T-helper 9 cell (primary cell): ENCODE measurements at places on chromosomes 7 and 10.

DNA sequence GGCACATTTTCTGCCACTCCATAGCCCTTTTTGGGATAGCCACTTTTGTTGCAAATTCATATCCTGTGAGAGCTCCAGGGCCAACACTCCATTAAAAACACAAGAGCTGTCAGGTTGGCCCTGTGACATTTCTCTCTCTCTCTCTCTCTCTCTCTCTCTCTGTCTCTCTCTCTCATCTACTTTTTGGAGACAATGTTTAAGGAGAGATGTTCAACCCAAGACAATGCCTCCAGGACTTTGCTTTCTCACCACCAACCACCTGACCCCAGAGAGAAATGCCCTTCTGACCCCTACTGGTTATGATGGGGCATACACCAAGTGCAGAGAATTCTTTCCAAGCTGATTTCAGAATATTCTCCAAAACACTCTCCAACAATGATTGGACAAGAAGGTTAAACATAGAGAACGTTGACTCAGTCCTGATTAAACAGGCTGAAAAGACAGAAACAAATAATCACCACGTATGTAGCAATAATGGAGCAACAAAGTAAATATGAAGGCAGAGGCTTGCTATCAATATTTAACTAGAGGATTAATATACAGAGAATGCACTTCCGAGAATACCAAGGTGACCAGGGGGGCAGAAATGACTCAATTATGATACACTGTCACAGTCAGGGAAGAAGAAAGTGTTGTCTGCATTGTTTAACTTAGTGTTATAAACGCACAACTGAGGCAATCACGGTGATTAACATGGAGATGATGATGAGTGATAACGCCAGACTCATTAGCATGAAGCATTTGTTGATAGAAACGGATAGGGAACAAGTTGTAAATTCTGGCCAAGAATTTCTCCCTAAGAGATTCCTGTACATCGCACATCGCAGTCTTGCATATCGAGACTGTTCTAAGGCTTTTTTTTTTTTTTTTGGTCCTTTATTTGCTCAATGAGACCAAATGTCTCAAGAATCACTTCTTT, 178.5 kb downstream of the NRP1 start:
- DNase-seq, result no peak

DNA sequence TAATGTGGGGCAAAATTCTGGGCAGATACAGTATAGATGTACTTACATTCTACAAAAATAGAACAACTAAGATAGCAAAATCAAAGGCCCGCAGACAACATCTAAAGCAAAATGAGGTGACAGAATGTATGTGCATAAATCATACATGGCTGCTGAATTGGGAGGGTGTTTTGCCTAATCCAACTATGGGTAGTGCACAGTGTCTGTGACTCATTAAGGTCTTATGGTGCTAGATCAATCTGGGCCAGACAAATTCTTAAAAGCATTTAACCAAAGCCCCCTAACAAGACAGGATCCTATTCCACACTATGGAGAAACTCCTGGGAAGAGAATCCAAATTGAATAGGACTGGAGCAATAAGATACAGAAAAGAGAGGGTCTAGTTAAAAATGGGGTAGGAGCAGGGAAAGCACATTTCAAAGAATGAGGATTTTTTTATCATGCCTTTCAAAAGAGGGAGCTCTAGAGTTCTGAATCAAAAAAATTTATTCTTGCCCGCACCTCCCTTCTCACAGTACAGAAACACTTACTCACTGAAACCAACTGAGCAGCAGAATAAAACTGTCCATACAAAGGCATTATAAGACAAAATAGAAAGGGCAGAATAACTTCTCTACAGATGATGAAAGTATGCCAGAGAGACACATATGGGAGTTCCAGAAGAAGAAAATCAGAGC, 181.3 kb downstream of the RNLS start:
- no peak for DNase-seq

DNA sequence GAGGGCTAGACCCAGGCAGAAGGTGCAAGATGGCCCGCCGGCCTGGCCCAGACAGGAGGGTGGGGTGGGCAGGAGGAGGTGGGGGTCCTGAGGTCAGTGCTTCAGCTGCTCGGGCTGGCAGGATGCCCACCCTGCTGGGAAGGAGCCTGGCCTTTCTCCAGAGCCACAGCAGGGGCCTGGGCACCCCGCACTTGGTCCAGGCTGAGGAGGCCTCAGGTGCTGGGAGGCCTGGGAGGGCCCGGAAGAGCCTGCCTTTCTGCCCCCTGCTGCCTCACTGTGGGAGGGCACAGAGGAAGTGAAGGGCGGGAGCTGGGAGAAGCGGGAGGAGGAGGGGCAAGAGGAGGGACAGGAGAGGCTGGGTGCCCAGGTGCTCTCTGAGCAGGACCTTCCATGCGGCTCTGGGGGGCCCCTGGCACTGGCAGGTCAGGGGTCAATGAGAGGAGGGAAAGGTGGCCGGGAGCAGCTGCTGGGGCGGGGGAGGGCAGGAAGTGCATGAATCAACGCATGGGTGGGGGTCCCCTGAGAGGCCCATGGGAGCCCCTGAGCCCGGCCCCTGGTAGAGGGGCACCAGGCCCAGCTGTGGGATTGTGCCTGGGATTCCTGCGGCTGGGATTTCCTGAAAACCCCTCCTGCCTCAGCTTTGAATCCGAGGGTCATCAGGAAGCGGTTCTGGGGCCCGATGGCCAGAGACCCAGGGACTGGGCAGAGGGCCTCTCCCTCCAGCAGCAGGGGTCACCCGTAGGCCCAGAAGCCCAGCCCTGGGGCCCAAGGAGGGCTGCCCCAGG, 49.9 kb downstream of the PWWP2B start:
- DNase-seq, result peak; percentile 49

GRCh38 chr7:102912742-102913141, at the start of gene LRRC17:
Gene LRRC17 (plus strand): TSS chr7:102913000. CDS start chr7:102933914, 20,914 bp downstream.
- DNase-seq, result no peak

- no peak for DNase-seq
Observed at GRCh38 chr7:100132126-100132525, 5.4 kb downstream of the MBLAC1 start.

- no peak for DNase-seq
Observed at GRCh38 chr7:20816372-20816959, 29.8 kb upstream of the SP8 start.

- DNase-seq, result no peak
Observed at GRCh38 chr10:130458509-130458908, 322.3 kb downstream of the GLRX3 start.

DNA sequence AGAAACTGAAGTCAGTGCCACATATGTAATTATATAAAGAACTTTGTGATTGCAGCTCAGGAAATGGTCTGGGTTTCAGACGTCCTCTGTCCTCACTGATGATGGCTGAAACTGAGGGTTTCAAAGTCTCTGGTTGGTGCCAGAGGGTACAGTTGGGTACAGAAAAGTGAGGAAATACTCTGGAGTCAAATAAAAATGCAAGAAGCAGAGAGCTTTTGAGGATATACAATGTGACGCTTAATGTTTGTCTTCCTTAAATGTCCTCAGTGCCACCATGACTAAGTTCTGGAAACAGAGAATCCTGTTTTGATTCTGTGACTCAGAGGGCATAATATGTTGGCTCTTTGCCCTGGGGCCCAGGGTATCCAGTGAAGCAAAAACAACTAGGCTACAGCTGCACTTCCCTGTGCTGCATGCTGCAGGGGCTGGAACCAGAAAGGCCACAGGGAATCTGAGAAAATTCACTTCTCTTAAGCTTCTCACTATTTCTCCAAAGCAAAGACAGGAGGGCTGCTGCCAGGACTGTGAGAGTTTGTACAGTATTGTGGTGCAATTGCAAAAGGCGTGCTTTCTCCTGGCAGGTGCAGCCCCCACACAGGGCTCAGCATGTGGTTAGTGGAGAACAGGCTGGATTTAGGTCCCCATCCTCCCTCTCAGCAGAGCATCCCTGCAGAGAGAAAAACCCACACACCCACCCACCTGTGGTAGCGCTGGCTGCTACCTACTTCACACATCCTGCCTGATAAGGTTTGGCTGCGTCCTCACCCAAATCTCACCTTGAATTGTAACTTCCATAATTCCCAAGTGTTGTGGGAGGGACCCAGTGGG, 169.5 kb upstream of the SVIL start:
- DNase-seq, result no peak

DNA sequence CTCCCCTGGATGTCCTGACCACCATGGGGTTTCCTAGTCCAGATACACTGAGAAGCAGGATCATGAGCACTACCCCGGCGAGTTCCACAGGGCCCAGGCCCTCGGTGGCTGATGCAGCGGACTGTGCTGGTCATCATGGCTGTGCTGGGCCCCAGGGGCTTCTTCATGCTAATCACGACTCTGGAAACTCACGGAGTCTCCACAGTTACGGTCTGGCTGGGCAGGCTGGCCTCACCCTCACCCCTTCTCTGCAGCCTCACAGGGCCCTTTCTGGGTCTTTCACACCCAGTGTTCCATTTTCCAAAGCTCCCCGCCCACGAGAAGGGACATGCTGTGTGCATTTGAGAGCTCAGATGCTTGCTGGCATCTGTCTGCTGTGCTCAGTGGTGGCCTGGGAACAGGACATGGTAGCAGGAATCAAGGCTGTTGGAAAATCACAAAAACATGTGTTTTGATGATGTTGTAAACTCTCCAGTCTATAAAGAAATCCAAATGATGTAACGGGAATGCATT, 119.0 kb downstream of the PTPN20 start:
- DNase-seq, result no peak

DNA sequence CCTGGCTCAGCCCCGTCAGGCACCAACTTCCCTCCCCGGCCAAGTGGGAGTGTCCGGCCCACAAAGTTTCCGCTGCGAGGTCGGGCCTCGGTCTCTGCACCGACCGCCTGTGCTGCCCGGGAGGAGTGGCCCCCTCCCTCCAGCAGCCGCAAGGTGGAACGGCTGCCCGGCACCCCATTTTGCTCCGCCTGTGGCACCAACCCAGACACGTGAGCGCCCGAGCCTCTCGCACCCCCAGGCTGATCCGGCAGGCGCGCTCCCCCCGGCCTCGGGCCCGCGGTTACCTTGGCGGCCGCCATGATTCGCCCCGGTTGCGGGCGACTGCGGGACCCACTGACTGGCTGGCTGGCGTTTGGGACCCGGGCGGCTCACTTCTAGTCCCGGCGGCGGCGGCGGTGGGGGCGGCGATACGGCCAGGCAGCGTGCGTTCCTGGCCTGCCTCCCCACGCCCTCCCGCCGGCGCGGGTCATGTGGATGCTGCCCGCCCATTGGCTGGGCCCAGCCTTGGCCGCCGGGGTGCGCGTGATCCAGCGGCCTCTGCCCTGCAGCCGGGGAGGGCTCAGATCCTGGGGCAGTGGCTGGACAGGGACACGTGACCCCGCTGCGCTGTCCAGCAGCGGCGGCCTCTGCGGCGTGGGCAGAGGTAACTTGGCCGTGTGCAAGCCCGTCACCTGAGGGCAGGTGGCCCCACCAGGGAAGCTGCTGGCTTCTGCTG, at the start of gene SLC25A13:
SLC25A13 (minus strand) TSS at position 441 of the 715 bp plus-strand sequence; CDS start at position 299, 142 bp downstream.
- peak; percentile 43 for DNase-seq

GRCh38 chr10:132544744-132545658, 7.4 kb downstream of the INPP5A start:
- no peak for DNase-seq

- DNase-seq, result no peak
Observed at GRCh38 chr7:142443216-142444010, 185.6 kb upstream of the PRSS58 start.

DNA sequence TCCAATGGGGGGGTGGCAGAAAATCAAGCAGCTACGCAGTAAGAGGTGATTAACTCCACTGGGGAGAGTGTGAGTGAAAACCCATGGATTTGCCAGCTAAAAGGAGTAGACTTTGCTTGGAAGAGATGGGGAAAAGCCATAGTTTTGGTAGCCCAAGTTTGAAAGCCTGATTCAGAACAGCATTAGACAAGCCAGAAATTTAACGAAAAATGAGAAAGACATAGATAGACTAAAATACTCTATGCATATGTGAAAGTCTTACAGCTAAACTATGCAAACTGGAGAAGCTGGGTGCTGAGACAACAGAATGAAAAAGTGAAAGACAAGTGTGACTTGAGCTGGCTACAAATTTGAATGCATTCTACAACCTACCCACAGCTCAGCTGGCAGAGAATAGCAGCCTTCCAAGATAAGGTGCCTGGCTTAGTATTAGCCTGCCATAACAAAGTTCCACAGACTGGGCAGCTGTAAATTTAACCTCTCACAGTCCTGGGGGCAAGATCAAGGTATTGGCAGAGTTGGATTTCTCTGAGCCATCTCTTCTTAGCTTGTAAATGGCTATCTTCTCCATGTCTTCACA, 156.6 kb downstream of the CDC14C start:
- no peak for DNase-seq

DNA sequence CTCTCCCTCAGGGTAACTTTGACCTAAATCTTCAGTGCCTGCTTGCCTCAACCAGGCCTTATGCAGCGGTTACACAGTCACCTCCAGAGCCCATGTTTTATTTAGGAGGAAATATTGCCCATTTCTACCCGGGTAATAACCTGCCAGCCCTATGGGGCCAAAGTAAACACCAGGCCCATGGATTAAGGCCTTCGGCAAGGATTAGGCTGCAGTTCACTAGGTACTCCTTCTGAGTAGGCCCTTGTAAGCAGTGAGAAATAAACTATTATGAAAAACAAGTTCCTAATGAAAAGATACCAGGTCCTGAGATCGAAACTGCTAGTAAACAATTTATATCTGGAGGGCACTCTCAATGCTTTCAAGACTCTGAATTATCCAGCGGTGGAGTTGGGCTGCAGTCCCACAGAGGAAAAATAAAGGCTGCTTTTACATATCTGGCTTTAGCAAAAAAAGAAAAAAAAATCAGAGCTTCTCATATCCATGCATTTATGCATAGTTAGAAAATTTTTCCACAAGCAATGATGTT, 3.7 kb upstream of the HOXA10 start:
- no peak for DNase-seq

DNA sequence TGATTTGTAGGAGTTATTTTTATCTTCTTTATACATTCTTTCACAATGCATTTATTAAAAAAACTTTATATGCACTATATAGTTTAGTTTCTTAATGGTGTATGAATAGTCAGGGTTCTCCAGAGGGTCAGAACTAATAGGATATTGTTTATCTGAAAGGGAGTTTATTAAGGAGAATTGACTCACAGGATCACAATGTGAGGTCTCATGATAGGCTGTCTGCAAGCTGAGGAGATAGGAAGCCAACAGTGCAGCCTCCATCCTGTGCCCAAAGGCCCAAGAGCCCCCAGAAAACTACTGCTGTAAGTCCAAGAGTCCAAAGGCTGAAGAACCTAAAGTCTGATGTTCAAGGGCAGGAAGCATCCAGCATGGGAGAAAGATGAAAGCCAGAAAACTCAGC, 192.8 kb upstream of the AHR start:
- DNase-seq, result no peak

DNA sequence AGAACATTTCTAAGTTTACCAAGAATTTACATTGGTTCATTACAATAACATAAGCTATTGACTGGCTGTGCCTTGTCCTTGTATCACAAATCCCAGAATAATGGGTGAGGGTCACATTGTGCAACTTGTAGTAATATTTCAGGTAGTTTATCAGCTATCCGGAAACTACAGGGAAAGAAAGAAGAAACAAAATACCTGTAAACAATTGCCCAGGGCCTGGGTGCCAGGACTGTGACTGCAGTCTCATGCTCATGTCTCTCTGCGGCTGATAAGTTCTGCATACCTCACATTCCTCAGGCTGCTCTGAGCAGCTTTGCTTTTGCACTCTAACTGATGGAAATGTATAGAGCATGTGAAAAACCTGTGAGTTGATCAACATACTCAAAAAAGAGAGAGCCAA, 131.8 kb upstream of the TRIM24 start:
- no peak for DNase-seq
